ENCODE measurements at places on chromosomes 4 and X.

- DNase-seq, result peak; percentile 57
These were observed at the start of gene GPR173 for GRCh38 chrX:53048169-53049126. GPR173 (plus strand) TSS chrX:53048789; CDS start chrX:53076622, 27,833 bp downstream.

GRCh38 chr4:1638873-1639272 lies 45.2 kb downstream of the FAM53A start:
- DNase-seq, result no peak

DNA sequence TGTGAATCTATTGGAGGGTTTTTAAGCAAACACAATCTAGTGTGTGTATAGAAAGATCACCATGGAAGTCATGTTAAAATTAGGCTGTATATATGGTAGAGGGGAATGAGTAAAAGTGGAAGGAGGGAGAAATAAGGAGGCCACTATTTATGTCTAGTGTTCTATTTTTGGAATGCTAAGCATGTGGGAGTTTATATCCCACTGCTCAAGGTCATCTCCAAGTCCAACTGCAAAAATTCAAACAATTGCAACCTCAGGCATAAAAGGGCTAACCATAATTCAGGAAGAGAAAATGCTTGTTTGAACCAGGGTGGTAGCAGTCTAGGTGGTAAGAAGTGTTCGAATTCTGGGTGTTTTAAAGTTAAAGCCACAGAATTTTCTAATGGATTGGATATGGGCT lies 39.2 kb downstream of the SERPINA7 start:
- DNase-seq, result no peak

GRCh38 chr4:139593091-139593564 lies 37.1 kb upstream of the SETD7 start:
- no peak for DNase-seq

GRCh38 chrX:67693928-67694327 lies 150.1 kb downstream of the AR start:
- DNase-seq, result no peak

- no peak for DNase-seq
These were observed 260.4 kb downstream of the SMARCA1 start for GRCh38 chrX:129262912-129263311.

DNA sequence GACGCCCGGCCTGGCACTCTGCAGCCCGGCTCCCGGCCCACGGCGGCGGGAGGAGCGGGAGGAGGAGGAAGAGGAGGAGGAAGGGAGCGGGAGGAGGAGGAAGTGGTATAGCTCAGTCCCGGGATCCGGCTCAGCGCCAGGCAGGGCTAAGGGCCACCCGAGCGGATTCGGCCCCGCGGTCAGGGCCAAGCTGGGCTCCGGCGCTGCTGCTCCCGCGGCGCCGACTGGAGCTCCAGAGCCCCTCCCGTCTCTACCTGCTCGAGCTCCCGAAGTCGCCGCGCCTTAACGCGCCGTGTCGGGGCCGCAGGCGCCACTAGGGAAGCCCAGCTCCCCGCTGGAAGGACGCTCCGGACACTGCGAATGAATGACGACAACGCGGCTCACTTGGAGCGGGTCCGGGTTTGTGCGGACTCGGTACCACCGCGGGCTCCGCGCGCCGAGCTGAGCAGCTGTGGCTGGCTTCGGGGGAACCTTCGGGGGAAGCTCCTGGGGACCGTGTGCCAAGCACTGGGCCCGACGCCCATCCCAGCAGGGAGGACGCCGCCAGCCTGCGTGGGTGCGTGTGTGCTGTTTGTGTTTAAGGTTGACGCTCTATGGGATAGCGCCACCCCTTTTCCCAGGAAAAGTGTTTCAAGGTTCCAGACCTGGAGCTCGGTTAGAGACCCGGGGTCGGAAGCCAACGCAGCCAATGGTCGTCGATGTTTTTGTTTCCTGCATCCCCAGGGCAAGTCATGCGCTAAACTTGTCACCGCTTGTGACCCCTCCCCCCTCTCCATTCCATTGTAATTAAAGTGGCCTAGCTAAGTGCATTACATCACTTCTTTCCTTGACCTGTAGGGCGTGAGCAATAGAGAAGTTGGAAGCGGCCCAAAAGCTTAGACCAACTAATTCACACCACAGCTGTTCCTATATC lies at the start of gene TBC1D9:
Gene TBC1D9, minus strand, starts transcription at position 67 of the 913 bp plus-strand sequence. CDS start 340 bp downstream, outside the sequence.
- DNase-seq, result peak; percentile 82

GRCh38 chr4:102862016-102862415 lies 6.8 kb upstream of the CISD2 start:
- DNase-seq, result no peak

GRCh38 chr4:94523617-94524016 lies 71.9 kb downstream of the PDLIM5 start:
- no peak for DNase-seq

DNA sequence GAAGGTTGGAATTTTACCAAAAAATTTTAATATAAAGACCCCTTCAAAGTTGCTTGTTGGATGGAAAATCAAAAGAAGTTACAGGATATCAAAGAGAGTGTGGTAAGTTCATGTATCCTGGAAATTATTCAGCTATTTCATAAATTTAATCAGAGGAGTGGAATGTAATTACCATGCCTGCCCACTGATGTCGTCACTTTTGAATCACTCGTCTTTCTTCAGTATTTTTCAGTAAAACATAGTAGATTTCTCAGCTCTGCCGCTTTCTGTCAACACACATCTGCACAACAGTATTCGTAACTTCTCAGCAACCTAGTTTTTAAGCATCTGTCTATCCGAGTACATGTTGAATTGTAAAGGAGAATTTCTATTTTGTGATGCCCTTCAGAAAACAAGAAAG lies 2163.0 kb upstream of the AGA start:
- DNase-seq, result no peak

- no peak for DNase-seq
These were observed 5.2 kb downstream of the PKD2 start for GRCh38 chr4:88012647-88013046.

- no peak for DNase-seq
These were observed 23.7 kb upstream of the MSANTD1 start for GRCh38 chr4:3225071-3225850.

DNA sequence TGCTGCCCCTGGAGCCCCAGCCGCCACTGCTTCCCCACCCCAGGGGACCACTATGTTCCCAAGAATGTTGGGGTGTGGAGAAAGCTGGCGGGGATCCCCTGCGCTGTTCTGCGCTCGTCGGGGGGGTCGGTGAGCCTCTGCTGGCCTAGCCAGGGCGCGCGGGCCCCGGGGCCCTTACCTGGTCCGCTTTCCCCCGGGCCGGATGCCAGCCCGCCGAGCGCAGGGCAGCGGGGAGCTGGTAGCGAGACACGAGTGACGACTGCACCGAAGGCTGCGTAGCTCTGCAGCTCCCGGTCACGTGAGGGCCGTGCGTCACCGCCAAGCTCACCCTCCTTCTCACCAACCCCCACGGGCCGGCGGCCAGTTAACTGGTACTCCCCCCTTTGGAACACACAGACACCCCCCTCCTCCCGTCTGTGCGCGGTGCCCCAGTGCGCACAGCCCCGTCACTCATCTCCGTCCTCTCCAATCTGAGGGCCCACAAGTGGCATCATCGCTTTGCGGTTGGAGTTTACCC lies at the start of gene BEX1:
Gene BEX1, minus strand, starts transcription at position 254 of the 517 bp plus-strand sequence. CDS start 897 bp downstream, outside the sequence.
- peak; percentile 68 for DNase-seq

GRCh38 chr4:89657931-89658700 lies 178.8 kb downstream of the SNCA start:
- DNase-seq, result no peak

GRCh38 chr4:17448689-17449088 lies 63.2 kb downstream of the QDPR start:
- no peak for DNase-seq
